ENCODE measurements at places on chromosomes 11 and 22.
A peak's percentile ranks its signal among the peaks of the same experiment; 100 is the strongest.

GRCh38 chr11:102320188-102320587 is 2.9 kb downstream of the BIRC3 start:
- no peak for DNase-seq

GRCh38 chr11:67996622-67997474 is 7.0 kb downstream of the UNC93B1 start:
- DNase-seq, result no peak

DNA sequence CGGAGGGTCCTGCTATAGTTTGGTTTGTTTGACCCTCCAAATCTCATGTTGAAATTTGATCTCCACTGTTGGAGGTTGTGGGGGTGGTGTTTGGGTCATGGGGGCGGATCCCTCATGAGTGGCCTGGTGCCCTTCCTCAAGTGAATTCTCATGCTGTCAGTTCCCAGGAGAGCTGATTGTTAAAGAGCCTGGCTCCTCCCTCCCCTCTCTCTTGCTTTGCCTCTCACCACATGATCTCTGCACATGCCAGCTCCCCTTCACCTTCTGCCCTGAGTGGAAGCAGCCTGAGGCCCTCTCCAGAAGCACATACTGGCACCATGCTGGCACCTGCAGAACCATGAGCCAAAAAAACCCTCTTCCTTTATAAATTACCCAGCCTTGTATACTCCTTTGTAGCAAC is 7.1 kb downstream of the TSPAN18 start:
- DNase-seq, result no peak

DNA sequence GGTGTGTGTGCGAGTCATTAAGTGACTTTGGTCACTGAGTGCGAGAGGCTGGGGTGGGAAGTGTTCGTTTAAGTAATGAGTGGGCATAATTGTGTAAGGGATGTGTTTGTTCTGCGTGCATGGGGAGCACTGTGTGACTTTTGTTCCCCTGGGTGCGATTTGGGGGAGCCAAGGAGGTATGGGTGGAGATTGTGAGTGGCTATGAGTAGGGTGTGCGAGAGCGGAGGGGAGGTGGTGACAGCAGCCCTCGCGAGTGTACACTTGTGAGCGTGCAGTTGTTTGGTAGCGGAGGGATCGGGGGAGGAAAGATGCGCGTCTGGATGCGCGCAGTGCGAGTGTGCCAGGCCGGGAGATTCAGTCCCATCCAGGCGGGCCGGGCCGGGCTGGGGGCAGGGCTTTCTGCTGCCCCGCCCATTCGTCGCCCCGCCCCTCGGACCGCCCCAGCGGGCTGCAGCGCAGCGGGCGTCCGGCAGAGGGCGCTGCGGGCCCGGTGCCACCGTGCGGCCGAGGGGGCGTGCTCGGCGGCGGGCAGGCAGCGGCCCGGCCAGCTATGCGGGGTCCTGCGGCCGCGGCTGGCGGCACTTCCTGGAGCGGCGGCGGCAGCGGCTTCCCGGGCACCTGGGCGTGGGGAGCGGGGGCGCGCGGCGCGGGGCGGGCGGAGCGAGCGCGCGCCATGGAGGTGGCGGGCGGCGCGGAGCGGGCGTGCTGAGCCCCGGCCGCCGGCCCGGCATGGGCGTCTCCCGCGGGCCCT is at the start of gene DGKZ:
Gene DGKZ (plus strand): TSS at position 578 of the 751 bp plus-strand sequence. CDS start 197 bp downstream, outside the sequence.
- peak; percentile 79 for DNase-seq

All from GOT3 (cell line).